ENCODE measurements at places on chromosomes 3 and 15.

GRCh38 chr3:11195721-11196332 is 41.5 kb downstream of the HRH1 start:
- DNase-seq = no peak

DNA sequence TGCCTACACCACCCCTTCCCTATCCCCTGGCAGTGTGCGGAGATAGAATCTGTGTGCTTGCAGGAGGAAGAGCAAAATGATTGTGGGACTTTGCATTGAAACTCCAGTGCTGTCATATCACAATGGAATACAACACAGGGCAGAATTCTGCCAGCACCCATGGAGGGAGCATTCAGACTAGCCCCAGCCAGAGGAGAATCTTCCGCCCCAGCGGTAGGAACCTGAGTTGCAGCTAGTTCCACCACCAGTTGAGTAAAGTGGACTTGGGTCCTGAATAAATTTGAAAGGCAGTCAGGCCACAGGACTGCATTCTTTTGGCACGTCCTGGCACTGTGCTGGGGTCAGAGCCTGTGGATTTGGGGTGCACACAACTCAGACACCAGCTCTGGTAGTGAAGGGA is 27.5 kb downstream of the NCBP2 start:
- DNase-seq = no peak

- DNase-seq = no peak
Measured at GRCh38 chr3:142997330-142997729, 4.0 kb upstream of the U2SURP start.

DNA sequence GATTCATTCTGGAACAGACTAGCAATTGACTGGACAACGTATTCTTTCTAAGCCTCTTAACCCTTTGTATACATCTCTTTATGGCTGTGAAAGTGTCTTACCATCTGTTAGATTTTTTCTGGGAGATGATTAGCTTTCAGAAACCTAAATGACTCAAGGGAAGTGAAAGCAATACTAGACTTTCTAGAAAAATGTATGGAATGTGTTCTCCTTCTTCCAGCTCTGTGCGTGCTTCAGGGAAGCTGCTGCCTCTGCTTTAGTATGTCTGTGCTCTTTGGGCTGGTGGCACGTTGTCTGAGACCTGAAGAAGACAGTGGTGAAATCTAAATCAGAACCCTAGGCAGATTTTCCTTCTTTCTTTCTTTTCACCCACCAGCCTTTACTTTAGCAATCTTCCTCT is 89.5 kb downstream of the ITPR1 start:
- no peak for DNase-seq

DNA sequence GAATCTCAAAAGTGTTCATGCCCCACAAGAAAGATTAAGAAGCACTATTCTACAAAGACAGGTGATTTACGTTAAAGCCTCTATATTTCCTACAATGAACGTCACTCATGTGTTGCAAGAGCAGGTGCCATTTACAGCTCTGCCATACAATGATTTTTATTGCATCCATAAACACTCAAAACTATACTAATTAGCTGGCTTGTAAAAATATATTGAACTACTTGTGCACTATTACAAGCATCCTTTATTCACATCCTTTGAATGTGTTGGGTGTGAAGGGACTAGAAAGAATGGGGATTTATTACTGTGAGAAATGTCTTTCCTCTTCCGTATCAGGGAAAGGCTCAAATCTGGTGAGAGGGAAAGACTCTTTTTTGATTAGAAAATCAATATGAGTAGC is 50.7 kb upstream of the C3orf49 start:
- DNase-seq = no peak

GRCh38 chr3:177440456-177441104 is 243.3 kb upstream of the TBL1XR1 start:
- DNase-seq = no peak

- DNase-seq = no peak
Measured at GRCh38 chr3:138404121-138404520, 30.3 kb upstream of the ESYT3 start.
